ENCODE measurements at places on chromosomes 4 and X.

- peak; percentile 10 for DNase-seq
These were observed 24.7 kb upstream of the PBDC1 start for GRCh38 chrX:76148041-76148665.

- no peak for DNase-seq
These were observed 71.7 kb upstream of the TLR3 start for GRCh38 chr4:185997296-185997695.

DNA sequence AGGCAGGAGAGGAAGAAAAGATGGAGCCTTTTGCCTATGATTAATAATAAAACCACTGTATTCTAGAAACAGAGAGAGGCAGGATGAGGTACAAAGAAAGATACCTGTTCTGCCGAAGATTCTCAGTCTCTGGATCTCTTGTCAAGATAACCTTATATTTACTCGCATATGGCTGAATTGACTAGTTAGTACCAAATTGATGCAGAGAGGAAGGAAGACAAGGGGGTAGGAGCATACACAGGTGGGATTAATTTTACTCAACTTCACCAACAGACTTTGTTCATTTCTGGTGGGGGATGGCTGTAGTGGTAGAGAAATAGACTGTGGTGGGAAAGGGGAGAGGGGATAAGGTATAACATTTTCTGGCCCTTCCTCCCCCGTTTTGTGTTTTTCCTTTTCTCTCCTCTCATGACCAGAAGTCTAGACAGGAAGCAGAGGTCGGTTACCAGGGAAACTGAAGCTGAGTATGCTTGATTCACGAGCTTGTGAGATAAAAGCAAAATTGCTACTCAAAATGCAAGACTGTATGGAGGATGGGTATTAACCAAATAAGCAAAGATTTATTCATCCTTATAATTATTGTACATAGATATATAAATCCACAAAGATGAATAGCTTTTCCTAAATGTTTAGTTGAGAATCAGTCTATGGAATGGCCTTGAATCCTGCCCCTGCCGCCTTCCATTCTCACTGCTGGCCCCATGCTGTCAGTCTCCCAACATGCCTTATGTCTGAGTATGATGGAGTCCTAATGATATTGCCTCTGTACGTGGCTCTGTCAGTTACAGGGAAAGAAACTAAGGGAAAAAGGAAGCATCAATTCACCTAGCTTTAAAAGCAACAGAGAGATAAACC is 17.8 kb upstream of the PAGE2B start:
- no peak for DNase-seq

- no peak for DNase-seq
These were observed 104.9 kb downstream of the HS3ST1 start for GRCh38 chr4:11323771-11324170.

GRCh38 chrX:50721764-50722521 is 92.1 kb downstream of the SHROOM4 start:
- no peak for DNase-seq

DNA sequence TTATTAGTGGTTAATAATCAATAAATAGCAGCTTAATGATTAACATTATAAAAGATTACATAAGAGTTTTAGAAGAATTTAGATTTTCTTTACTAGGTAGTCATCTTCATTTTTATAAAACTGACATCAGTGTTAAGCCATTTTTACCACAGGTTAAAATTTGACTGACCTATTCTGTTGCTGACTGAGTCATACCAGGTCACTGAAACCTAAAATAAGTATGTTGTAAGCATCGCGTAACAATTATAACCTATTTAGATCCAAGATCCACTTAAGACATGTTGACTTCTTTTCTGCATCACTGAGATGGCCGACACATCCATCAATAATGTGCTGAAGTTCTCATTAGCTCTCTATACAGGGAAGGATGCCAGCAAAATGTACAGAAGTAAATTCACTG is 36.7 kb downstream of the ARX start:
- DNase-seq = no peak

GRCh38 chr4:99921174-99921573 is 25.2 kb downstream of the DNAJB14 start:
- no peak for DNase-seq

DNA sequence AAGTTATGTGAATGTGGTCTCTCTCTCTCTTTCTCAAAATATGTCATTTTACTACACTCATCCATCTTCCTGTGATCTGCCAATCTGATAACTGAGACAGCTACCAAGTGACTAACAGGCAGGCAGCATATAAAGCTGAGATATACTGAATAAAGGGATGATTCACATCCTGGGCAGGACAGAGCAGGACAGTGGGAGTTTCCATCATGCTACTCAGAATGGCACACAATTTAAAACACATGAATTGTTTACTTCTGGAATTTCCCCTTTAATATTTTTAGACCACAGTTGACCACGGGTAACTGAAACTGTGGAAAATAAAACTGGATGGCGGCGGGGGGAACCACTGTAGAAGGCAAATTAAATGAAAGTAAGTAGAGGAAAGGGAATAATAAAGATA is 58.6 kb upstream of the DCTD start:
- DNase-seq = peak; percentile 34

DNA sequence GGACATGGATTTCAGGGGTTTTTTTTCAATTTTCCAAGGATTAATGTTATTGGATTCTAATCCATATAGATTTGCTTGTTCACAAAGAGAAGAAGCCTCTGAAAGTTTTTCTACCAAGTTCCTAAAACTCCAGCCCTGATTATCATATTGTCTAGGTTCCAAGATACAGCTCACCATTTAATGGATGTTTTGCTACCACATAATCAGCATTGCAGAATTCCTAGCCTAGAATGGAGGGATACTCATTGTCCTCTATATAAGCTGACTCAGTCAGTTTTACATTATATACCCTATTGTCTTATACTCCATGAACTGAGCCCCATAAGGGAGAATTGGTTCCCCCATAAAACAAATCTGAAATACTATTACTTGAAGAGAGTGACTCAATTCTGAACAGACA is 664.7 kb upstream of the FAM241A start:
- no peak for DNase-seq

- no peak for DNase-seq
These were observed 183.6 kb downstream of the ENOX2 start for GRCh38 chrX:130719413-130719812.

GRCh38 chr4:173532725-173533511 is 2.9 kb upstream of the HAND2 start:
- DNase-seq = no peak

DNA sequence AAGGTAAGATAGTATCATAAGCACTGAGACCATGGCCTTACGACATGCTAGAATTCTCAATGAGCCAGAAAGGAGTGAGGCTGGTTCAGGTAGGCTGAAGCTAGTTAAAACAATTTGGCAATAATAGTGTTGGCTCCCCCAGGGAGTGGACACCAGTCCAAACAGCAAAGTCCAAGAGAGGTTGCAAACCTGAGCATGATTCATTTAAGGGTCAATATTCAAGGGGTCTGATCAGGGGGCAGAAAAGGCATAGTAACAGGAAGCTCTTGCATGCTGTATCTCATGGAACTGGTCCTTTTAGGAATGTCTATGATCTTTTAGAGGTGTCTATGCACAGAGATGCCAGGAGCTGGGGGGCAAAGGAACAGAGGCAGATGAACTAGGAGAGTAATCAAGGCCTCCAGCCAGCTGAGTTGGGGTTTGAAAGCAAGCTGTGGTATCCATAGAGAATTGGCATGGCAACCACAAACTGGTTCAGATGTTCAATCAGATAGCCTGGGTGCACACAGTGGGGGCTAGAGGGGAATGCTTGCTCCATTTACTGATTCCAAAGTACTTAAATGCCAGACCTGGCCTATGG is 5.1 kb downstream of the GJB1 start:
- DNase-seq = no peak

Data from CD14-positive monocyte (primary cell).